ENCODE measurements at places on chromosomes 3 and 15.

DNA sequence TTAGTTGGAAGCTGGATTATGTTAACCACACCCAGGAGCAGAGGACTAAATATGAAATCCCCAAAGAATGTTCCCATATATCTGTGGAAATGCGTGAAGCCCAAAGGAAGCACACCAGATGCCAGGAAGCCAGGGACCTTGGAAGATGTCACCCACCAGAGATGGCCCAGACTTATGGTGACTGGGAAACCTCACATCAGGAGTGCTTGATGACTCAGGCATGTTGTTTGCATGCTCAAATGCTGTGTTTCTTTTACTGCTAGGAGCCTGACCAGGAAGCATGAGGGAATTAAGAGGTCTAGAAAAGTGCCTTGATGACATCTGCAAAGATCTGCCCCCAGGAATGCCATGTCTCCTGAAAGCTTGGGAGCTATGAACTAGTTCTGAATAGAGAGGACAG is 109.0 kb upstream of the SLC2A2 start:
- no peak overlapping the region for H3K4me3 ChIP-seq
- H3K4me1 ChIP-seq, result no peaks in the 10 kb centered on the region

DNA sequence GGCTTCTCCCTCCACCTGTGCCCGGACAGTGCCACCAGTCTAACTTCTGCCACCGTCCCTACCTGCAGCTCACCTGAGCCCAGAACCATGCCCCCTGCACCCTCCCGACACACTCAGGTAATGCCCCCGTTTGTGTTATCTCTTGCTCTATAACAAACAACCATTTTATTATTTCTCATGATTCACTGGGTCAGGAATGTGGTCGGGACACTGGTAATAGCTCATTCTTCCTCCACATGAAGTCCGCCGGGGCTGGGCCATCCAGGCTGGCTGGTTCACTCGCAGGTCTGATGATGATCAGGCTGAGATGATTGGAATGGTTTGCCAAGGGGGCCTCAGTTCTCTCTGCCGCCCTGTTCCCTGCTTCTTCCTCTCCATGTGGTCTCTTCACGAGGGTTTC is 20.3 kb upstream of the NR2E3 start:
- no peaks in the 10 kb centered on the region for H3K4me1 ChIP-seq
- H3K4me3 ChIP-seq, result no peak overlapping the region
- no peak for DNase-seq
- no peaks in the 10 kb centered on the region for H3K36me3 ChIP-seq
- H3K27me3 ChIP-seq, result no peaks in the 10 kb centered on the region

DNA sequence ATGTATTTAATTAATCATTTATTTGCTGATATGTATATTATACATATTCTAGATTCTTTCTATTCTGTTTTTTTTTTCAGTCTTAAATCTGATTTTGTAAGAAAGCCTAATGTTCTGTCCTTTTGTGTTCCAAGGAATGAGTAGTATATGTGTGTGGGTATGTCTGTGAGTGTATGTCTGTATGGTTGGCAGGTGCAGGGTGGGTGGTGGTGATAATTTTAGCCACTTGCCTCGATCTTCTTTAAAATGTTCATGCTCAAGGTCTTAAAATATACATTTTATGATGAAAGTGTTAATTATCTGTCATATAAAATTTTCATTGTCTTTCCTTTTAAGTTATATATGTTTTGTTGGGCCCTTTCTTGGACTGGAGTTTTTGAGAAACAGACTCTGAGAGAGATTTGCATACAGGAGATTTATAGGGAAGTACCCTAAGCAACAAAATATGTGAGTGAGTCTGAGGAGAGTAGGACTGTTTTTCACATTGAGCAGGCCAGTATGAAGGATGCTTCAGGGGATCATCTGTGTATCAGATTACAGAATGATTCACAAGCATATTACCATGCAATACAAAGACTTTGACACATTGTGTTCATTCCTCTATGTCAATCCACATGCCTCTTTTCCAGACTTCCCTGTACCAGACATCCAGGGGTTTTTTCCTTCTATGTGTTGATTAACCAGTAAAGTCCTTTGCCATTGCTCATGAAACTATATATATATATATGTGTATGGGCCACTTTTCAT is 211.0 kb upstream of the DPPA4 start:
- H3K36me3 ChIP-seq, result no peaks in the 10 kb centered on the region
- no peaks in the 10 kb centered on the region for H3K27me3 ChIP-seq
- DNase-seq, result no peak
- no peaks in the 10 kb centered on the region for H3K4me1 ChIP-seq
- H3K4me3 ChIP-seq, result no peak overlapping the region

- H3K36me3 ChIP-seq, result no peaks in the 10 kb centered on the region
- peak overlapping the region; percentile 36 for H3K27ac ChIP-seq
- DNase-seq, result no peak
- peaks cover 34% of the 10 kb centered on the region for H3K4me1 ChIP-seq
- H3K4me3 ChIP-seq, result no peak overlapping the region
These were observed 14.2 kb upstream of the KCNMB3 start for GRCh38 chr3:179265092-179265491.

DNA sequence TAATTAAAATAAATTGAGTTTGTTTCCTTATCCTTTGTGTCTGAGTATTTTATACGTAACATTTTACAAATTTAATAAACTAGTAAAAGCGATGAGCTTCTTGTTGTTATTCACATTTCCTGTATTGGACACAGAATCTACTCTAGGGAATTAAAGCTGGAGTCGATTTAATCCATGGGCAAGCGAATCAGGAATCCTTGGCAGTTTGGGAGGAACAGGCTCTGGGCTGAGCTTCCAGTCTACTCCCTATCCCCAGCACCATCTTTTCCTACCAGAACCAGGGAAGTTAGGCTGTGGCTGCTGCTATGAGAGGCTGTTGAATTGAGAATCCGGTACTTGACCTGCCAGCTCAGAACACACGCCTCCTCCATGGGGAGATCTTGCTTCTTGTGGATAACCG is 437.3 kb upstream of the TPM1 start:
- H3K36me3 ChIP-seq, result no peaks in the 10 kb centered on the region
- DNase-seq, result no peak
- no peak overlapping the region for H3K27ac ChIP-seq
- H3K27me3 ChIP-seq, result no peaks in the 10 kb centered on the region

DNA sequence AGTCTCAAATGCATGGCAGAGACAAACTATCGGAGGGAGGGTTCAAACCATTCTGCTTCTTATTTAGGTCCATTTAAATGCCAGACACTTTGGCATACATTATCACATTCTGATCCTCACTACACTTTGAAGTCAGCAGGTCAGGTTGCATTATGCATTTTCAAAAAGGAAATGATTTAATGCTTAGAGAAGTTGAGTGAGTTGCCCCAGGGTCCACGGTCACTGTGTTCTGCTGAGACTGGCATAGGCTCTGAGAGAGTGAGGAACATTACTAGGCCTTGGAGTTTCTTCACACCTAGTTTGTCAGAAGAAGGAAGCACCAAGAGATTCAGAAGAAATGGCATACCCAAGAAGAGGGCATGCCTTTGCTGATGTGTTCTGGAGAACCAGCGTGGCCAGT is 46.3 kb upstream of the ACAN start:
- H3K27me3 ChIP-seq, result no peaks in the 10 kb centered on the region
- no peaks in the 10 kb centered on the region for H3K4me1 ChIP-seq
- no peak overlapping the region for H3K4me3 ChIP-seq

DNA sequence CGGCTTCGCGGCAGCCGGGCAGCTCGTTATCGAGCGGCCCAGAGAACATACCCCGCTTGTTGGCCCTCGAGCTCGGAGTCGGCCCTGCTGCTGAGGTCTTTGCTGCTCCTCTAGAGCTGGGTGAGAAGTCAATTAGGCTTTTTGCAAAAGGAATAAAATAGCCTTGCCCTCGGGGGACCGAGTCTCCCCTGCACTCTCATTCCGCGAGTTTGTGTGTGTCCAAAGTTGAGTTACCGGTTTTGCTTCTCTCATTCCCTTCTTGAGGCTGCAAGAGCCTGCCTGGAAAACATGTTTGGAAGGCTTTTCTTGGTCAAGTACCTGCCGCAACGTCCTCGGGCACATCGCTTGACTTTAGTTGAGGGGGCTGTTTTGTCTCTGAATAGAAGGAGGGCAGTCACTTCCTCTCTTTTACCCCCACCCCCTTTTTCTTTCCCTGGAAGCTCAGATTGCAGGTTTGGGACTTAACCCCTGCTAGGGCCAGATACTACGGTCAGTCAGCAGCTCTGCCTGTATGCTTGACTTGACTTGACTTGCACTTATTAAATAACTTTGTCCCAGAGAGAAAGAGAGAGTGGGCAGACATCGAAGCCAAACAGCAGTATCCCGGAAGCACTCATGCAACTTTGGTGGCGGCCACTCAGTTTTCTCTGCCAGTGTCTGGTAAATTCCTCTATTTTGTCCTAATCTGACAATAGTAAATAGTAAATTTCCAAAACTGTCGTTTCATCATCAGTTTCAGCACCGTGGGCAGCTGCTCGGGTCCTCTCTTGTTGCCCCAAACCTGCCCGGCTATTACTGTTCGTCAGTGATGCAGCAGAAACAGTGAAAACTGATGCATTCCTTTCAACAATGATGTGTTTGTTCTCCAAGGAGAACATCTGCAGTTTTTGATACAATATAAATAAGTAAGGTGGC is 609 bp downstream of the RNF13 start:
- no peaks in the 10 kb centered on the region for H3K36me3 ChIP-seq
- H3K27me3 ChIP-seq, result no peaks in the 10 kb centered on the region
- DNase-seq, result no peak

- no peaks in the 10 kb centered on the region for H3K27me3 ChIP-seq
- H3K4me1 ChIP-seq, result no peaks in the 10 kb centered on the region
- DNase-seq, result no peak
- no peak overlapping the region for H3K27ac ChIP-seq
These were observed 60.0 kb upstream of the SLC6A1 start for GRCh38 chr3:10932596-10932995.

DNA sequence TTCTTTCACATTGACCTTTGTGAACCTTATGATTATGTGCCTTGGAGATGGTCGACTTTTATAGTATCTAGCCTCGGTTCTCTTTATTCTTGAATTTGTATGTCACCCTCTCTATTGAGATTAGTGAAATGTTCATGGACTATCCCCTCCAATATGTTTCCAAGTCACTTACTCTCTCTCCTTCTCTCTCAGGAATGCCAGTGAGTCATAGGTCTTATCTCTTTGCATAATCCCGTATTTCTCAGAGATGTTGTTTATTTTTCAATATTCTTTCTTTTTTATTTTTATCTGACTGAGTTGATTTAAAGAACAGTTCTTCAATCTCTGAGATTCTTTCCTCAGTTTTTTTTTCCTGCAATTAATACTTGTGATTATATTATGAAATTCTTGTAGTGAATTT is 411.6 kb upstream of the CADM2 start:
- no peak overlapping the region for H3K27ac ChIP-seq
- no peak for DNase-seq
- H3K4me1 ChIP-seq, result no peaks in the 10 kb centered on the region
- H3K4me3 ChIP-seq, result no peak overlapping the region
- no peaks in the 10 kb centered on the region for H3K27me3 ChIP-seq
- H3K36me3 ChIP-seq, result no peaks in the 10 kb centered on the region

Data from B cell (primary cell).